Stimulated activated CD4-positive, alpha-beta T cell treated with anti-CD3 and anti-CD28 coated beads, Interleukin-15, amount 100 ng/mL, for 1 hour (primary cell): ENCODE measurements at places on chromosomes 1 and 21.

DNA sequence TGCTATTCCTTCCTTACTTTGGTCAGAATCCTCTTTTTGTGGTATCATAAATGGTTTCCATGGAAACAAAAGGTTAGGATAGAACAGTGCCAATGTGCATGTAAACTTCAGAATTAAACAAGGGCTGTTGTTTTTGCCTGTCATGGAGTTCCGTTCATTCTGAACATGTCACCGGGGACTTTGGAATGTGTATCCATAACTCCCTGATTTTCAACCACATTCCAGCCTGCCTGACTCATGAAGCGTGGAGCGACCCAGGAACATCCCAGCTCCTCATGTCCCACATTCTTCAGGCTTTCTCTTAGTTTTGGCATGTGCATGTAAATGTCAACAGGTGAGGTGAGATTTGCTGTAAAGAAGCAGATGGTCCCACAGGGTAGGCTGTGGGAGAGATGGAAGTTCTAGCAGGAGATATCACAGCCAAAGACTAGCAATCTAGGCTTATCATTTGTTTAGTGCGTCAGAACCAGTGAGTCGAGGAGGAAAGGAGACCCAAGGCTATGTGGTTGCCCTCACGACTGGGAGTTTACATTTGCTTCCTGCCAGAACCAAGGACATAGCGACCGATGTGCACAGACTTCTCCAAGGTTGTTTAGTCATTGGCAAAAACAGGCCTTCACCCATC, 23.0 kb upstream of the DNAJC11 start:
- DNase-seq: no peak

- no peak for DNase-seq
These were observed 99.1 kb upstream of the NGF start for GRCh38 chr1:115437196-115437595.

DNA sequence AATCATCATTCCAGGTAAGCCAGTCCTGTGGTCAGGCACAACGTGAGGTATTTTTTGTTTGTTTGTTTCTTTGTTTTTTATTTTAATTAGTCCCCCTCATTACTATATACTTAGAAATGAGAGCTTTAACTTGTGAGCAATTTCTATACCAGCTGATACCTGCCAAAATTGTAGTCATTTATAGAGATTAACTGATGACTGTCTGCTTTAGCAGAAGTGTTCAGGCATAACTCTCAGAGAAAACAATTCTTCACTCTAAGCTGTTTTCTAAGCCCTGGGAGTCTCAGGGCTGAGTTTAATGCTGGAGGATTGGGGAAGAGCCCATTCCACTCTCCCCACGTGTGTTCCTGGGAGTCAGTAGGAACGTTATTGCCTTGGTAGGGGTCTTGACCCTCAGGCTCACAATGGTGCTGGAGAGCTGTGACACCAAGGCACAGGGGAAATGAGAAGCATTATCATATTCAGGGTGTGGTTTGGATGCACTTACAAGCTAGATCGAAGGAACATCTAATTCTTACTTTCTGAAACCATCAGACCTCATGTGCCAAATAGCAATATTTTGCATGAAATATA, 168.2 kb downstream of the CLIC6 start:
- no peak for DNase-seq

- no peak for DNase-seq
These were observed 2.2 kb downstream of the TCEA3 start for GRCh38 chr1:23422241-23422877.

DNA sequence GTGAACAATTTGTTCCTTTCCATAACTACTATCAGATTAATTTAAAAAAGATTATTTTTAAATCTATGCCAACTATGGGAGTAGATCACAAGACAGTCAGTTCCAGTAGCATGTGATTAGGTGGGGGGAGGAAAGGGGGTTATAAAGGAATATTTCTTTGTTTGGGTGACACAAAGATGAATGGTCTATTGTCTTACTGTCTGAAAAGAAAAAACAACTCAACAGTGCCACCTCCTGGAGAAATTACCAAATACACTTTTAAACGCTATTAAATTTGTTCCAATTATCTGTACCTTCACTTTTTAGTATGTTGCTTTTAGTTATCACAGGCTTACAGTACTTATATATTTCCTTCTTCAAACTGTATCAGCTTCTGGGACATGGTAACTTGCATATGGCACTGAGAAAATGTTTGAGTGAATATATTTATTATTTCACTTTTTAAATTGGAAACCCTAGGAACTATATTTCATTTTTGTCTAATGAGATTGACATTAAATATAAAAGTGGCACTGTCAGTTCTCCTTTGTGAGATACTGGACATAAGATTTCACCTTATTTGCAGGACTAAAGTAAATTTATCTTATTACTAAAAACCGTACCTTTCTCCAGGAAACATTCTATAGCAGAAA, 1.7 kb upstream of the SORT1 start:
- DNase-seq: no peak

DNA sequence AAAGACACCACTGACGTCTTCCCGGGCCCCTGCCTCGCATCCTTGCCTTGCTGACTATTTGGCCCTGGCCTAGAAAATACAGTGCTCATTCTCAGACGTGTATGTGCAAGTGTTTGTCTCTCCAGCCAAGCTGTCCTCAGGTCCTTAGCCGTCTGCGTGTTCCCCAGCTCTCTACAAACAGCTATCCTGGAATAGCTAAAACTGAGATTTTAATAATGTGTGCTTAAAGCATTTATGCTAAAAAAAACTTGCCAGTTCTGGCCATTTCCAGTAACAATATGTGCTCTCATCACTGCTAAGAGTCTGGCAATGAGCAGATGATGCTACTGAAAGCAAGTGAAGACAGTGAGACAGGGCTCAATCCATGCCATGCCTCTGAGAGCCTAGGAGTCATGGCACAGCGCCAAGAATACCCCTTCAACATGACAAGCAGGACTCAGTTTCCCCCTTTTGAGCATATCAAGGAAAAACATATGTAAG, 55.7 kb downstream of the IRF2BP2 start:
- no peak for DNase-seq

GRCh38 chr1:210405316-210405715, 76.6 kb downstream of the HHAT start:
- no peak for DNase-seq

DNA sequence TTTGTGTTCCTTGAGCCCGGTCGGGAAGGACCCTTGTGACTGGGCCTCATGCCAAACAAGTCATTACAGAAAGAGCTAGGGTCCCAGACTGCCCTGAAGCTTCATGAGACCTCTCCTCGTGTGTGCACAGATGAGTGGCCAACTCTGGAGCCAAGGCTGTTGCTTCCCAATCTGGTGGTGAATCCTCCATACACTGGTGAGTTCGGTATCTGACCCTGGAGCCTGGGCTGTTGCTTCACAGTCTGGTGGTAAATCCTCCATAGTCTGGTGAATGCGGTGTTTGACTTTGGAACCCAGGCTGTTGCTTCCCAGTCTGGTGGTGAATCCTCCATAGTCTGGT, 737.8 kb downstream of the MATN1 start:
- DNase-seq: no peak

DNA sequence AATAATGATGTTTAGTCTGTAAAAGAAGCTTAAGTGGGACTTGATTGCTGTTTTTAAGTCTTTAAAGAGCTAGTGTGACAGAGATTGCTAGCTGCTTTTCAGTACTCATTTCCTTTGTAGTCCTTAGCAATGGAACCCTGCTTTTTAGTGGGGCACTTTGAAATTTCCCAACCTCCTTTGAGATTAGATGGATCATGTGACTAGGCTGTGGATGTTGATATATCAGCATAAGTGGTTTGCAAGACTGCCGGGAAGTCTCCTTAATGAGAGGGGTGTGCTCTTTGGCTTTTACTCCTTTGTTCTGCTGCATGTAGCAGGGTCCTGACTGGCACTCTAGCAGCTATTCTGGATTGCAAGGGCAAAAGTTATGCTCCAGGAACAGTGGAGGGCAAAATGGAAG, 11.2 kb upstream of the RCOR3 start:
- no peak for DNase-seq

DNA sequence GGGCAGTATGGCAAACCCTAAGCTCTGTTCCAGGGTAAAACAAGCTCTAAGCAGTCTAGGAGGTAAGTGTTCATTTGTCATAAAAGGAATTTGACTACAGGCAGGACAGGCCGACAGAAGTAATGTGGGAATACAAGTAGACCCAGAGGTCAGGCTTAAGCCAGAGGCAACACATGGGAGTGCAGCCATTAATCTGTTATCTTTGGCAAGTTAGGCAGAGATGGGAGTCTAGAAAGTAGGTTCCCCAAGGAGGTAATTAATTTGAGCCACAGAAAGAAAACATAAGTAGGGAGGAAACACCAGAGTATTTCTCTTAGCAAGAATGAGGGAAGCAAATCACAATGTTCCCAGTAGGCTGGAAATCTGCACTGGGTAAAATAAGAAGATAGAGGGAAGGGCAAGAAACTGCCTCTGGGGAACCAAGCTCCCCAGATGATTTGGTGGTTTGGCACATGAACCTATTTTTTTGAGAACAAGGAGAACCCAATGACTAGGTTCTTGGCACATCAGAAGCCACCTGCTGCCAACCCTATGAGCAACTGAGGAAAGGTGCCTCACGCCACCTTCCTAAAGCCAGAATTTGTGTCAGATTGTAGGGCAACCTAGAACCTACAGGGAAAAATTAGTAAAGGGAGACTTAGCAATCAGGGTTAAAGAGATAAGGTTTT, 636.4 kb upstream of the PLXNA2 start:
- DNase-seq: no peak
